ENCODE measurements at places on chromosomes 7 and 10.

DNA sequence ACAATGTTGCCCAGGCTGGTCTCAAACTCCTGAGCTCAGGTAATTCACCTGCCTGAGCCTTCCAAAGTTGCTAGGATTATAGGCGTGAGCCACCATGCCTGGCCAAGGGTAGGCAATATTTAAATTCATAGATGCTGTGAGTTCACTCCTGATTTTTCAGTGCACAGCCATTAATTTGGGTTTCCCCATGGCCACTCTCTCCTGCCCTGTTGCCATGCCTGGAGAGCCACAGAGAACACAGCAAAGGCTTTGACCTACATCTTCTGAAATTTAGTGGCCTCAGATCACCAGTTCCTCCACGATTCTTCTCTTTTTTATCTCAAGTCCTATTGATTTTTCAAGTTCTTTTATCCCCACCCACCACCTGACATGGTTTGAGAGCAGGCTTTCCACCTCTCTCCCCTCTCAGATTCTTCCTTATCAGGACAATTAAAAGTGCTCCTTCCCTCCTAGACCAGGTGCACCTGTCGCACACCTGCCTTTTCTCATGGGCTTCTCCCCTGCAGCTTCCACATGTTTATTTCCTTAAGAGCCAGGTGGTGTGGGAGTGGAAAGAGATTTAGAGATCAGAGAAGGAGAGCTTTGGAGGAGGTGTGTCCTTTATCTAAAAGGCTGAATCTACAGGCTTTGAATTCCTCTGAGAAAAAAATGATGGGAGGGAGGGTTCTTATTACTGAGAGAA is 123.8 kb downstream of the ADRA2A start:
- no peak for DNase-seq

DNA sequence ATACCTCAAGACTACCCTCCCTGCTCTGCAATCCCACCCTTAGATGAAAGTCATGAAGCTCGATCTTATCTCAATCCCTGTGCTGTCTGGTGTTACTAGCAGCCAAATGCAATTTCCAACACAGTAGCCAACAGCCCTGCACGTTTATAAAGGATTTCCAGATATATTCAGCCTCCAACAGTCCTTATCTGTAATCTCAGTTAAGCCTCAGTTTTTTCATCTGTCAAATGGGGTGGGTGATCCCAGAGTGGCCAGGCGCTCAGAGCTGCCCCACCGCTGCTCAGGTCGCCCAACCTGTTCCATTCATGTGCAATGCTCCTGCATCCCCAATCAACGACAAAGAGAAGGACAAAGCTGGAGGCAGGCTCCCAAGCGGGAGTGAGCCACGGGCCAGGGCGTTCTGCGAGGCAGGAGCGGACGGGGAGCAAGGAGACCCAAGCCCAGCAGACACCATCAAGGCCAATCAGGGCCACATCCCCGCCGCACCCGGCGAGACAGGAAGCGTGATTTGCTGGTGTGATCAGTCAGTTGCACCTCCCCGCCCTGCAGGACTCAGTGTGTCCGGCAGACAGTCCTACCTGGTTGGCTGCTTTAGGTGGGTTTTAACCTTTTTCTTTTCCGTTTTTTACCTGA is 19.7 kb downstream of the PDGFA start:
- DNase-seq = no peak

DNA sequence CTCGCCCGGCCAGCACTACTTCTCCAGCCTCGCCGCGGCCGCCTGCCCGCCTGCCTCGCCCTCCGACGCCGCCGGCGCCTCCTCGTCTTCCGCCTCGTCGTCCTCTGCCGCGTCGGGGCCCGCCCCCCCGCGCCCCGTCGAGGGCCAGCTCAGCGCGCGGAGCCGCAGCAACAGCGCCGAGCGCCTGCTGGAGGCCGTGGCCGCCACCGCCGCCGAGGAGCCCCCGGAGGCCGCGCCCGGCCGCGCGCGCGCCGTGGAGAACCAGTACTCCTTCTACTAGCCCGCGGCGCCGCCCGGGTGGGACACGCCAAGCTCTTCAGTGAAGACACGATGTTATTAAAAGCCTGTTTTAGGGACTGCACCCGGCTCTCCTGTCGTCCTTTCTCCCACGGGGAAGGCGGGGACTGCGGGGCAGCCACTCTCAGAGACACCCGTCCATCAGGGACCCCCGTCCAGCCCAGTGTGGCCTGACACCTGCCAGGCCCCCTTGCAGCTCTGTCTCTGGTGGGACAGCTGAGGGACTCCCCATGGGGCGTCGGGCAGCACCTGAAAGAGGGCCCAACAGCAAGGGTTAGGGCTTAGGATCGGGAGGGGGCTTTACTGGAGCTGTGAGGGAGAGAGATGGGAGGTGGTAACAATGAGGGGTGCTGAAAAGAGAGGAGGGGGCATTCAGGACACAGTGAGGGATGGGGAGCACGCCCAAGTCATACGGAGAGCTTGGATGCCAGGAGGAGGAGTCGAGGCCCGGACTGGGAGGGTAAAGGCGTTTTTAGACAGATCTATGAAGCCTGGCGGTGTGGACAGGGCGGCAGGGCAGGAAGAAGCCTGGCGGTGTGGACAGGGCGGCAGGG is 34.7 kb downstream of the SPDYE6 start:
- DNase-seq = no peak

- DNase-seq = no peak
These were observed 2.2 kb downstream of the HPS6 start for GRCh38 chr10:102067091-102067916.

GRCh38 chr7:24665564-24666294 is 91.5 kb downstream of the GSDME start:
- peak; percentile 5 for DNase-seq

- DNase-seq = no peak
These were observed 145.6 kb upstream of the SEMA3C start for GRCh38 chr7:81064426-81064825.

DNA sequence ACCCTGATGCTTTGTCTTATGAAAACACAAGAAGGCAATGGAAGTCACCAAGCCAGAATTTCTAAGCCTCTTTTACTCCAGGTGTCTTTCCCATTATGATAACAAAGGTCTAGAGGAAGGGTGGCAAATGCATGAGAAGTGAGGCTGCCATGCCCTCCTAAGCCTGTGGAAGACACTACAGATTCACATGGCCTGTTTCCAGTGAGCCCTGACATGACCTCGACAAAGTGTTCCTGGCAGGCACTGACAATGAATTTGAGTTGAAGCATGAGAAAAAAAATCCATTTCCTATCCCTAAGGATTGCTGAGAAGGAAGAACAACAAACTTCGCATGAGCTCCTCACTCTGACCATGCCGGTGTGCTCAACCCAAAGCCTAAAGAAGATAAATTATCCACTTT is 268.0 kb downstream of the HTR7 start:
- no peak for DNase-seq

GRCh38 chr7:92836489-92836999 is at the start of gene CDK6:
TSS of gene CDK6 (minus strand) at chr7:92836573. CDS start at chr7:92833323, 3,250 bp downstream.
- peak; percentile 67 for DNase-seq

DNA sequence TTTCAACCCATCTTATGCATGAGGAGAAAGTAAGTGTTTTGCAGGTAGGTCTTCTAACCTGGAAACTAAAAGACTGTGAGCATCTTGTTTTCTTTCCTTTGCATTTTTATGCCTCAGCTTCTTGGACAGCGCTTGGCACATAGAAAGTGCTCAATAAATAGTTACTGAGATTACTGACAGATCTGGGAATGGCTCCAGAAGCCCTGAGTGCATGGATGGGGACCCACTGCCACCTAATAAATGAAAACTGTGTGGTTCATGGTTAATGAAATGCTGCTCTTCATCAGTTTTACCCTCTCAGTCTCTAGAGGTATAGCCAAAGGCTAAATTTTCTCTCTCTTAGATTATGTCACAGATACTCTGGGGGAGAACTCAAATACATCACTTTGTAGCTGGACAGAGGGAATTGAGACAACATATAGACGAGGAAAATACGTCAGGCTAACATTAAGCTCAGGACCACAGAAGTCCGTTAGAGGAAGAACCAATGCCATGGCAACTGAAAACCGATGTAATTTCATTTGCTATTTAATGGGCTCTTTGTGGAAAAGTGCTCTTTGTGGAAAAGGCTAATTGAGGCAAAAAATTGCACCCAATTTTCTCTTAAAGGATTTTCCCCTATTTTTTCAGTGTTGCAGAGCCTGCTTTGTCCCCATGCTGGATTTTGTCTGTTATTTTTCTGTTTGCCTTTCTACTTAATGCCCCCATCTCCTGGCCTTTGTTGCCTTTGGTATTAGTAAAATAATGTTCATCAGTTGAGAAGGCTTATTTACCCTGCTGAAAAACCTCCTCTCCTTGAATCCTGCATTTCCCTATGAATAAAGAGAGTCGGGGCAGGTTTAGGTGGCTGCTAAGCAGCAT is 17.8 kb downstream of the ASB4 start:
- DNase-seq = no peak

DNA sequence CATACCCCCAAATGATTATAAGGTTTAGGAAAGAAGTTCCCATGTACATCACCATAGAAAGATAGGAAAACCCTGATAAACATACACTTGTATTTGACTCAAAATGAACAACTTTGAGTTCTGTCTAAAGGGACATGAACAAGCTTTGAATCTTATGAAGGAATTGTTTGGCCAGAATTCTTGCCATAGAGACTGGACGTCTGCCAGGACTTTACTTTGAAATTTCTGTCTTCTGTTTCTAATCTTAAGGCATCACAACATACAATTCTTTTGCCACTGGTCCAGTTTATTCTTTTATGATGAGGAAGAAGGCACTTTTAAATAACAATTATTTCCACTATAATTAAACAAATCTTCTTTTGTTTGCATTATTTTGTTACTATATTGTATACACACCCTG is 26.2 kb upstream of the CYP26C1 start:
- no peak for DNase-seq

DNA sequence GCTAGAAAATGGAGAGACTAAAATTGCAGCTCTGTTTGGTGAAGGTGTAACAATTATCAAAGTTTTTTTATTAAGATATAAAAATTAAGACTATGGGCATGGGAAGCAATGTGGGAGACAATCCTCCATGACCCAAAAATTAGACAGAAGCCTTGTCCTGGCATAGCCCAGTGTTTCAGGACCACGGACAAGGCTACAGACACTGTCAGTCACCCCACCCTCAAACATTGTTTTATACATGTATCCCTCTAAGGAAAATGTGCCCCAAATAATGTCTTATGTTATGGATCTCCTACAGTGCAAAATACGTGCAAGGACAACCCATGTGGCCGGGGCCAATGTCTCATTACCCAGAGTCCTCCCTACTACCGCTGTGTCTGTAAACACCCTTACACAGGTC is 24.0 kb downstream of the HABP2 start:
- DNase-seq = no peak

GRCh38 chr10:33483124-33483815 is 148.8 kb upstream of the NRP1 start:
- no peak for DNase-seq

DNA sequence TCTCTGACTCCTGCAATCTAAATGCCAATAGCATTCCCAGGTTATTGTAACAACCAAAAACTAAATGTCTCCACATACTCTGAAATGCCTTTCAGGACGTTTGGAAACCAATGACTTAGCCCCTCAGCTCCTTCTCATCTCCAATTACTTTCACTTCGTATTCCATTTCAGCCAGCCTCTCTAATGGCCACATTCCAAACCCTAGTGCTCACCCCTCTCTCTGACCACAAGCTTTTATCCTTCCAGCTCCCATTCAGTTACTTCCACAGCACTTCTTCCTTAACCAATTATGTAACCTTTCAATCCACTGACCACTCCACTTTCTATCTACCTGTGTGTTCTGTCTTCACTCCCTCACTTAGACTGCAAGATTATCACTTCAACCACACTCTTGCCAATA is 4.3 kb downstream of the NOC3L start:
- DNase-seq = no peak

GRCh38 chr7:79528421-79528820 is 75.0 kb upstream of the MAGI2 start:
- no peak for DNase-seq

GRCh38 chr10:62159351-62159750 is 109.3 kb downstream of the RTKN2 start:
- no peak for DNase-seq

- no peak for DNase-seq
These were observed 303.0 kb downstream of the MDFIC start for GRCh38 chr7:115224922-115225321.

- no peak for DNase-seq
These were observed 19.8 kb upstream of the ST7 start for GRCh38 chr7:116933465-116933864.

DNA sequence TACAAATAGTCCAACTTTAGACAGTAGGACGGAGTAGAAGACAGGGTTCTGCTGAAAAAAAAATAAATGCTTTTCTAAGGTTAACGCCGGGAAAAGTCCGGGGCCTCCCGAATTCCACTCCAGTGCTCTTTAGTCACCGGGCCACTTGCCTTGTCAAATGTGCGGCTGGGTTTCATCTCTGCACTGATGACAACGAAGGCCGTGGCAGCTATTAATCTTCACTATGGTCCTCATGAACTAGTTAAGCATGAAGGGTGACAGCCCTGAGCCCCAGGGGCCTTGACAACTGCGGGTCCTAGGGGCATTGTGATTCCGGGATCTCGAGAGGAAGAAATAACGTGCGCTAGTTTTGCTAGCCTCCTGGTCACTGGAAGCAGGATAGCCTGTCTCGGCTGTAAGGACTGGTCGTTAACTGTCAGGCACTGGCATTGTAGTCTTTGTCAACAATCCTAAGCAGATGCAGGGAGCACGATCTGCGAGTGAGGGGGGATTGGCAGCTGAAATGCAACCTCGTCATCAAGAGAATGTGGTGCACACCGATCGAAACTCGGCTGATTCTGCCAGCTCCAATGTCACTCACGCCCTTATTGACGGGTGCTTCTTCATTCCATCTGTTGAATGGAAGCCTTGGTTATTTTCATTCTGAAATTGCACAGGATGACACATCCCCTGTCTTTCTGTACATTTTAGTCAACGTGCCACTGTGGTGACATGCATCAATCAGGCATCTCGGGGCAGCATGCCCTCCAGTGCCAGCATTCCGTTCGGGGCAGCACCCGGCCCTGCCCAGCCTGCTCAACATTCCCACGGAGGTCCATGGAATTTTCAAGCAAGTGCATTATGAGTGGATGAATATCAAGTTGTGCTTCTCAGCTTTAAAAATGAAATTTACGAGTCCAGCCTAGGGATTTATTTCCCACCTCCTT is 51.6 kb upstream of the MGMT start:
- no peak for DNase-seq

GRCh38 chr7:27575613-27576012 is 87.1 kb downstream of the HIBADH start:
- no peak for DNase-seq

- no peak for DNase-seq
These were observed 175.1 kb downstream of the HGF start for GRCh38 chr7:81594767-81595166.

DNA sequence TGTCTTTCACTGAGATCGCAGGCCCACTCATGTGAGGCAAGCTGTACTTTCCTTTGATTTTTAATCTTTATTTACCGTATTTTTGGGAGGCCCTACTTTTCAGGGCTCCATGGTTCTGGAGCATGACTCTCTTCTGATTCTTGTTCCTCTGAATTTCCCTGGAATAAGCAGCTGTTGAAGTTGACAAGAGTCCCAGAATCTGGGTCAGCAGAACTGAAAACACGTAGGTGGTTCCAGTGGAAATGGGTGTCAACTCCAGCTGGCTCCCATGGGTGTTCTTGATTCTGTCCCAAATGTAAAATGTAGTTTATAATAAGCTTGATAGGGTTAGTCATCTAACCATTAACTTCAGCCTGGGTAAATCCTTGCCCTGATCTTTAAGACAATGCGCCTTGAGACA is 409.4 kb downstream of the GATA3 start:
- no peak for DNase-seq
